A172 (cell line): ENCODE measurements at places on chromosomes 12 and 14. TPM values are rescaled to one million over a fixed set of nuclear protein-coding genes. Genes with fewer than 3 reads are reported as not detected.

The CCDC175 gene
- not detected in 2 replicates for total RNA-seq

The PZP gene
- total RNA-seq = not detected in 2 replicates

The FOXG1 gene
- total RNA-seq = 0.29 and 0.57 TPM in 2 replicates

The LRP1 gene
- total RNA-seq = 34.1 and 35.5 TPM in 2 replicates

The KCNK10 gene
- total RNA-seq = not detected in 2 replicates

DNA sequence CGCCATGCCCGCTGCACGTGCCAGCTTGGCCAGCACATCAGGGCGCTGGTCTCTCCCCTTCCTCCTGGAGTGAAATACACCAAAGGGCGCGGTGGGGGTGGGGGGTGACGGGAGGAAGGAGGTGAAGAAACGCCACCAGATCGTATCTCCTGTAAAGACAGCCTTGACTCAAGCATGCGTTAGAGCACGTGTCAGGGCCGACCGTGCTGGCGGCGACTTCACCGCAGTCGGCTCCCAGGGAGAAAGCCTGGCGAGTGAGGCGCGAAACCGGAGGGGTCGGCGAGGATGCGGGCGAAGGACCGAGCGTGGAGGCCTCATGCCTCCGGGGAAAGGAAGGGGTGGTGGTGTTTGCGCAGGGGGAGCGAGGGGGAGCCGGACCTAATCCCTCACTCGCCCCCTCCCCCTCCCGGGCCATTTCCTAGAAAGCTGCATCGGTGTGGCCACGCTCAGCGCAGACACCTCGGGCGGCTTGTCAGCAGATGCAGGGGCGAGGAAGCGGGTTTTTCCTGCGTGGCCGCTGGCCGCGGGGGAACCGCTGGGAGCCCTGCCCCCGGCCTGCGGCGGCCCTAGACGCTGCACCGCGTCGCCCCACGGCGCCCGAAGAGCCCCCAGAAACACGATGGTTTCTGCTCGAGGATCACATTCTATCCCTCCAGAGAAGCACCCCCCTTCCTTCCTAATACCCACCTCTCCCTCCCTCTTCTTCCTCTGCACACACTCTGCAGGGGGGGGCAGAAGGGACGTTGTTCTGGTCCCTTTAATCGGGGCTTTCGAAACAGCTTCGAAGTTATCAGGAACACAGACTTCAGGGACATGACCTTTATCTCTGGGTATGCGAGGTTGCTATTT lies 914 bp upstream of the CCND2 start:
- DNase-seq = no peak

- no peak for DNase-seq
Measured at GRCh38 chr12:113220593-113221180, 577 bp upstream of the TPCN1 start.

DNA sequence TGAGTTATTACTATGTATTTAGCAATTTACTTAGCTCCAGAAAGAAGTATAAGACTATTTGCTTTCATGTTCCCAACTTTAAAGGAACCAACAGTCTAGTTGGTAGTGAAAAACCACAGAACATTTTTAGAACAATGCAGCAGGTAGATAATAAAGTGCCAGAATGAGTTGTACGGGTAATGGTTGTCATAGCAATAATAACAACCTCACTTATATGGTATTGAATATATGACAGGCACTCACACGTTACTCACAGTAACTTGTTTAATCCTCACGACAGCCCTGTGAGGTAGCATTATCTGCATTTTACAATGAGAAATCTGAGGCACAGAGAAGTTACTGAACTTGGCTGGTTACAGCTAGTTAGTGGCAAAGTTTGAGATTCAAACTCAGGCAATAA lies 10.6 kb upstream of the GAPDH start:
- no peak for DNase-seq

DNA sequence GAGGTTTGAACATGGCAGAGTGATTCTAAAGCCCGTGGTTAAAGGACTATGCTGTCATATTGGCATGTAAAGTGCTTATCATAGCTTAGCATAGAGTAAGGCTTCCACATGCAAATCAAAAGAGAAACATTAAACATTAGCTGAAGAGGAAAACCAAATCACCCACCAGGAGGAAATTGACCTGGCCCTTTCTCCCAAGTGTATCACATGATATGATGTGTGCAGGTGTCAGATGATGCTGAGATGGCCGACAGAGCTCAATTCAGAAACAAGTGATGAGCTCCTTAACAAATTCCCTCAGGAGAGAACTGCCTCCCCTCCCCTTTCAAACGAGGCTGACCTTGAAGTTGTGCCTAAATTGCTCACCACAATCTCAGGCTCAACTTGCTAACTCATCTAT lies 217.1 kb upstream of the BTG1 start:
- no peak for DNase-seq

DNA sequence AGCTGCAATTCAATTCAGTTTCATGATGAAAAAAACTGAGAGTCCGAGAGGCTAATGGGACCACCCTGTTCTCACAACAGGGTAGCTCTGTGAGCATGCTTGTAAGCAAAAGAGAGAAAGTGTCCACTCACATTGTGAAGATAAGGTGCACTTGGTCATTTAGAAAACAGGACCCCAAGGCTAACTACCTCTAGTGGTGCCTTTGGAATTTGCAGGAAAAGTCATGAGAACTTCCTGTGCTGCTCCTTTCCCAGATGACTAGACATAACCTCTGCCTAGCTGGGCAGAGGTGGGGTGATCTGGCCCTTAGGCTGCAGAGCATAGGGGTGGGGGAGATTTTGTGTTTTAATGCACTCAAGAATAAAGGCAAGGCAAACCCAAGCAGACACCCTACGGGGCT lies 118.9 kb downstream of the STAB2 start:
- DNase-seq = no peak

- DNase-seq = no peak
Measured at GRCh38 chr14:104189629-104190335, 51.4 kb downstream of the KIF26A start.
